Stomach (tissue), 19 donors: ENCODE measurements at places on chromosomes 5 and 9. TPM values are rescaled to one million over a fixed set of nuclear protein-coding genes. Genes with fewer than 3 reads are reported as not detected.

Gene REEP5
- 45.0 TPM for polyA plus RNA-seq

Gene FOXD4L5
- polyA plus RNA-seq = not detected

Gene IRX4
- 14.8 TPM for polyA plus RNA-seq

Gene PLCXD3
- 2.3 TPM for polyA plus RNA-seq

Gene CORO2A
- 2.8 TPM for polyA plus RNA-seq

Gene LCN1
- not detected for polyA plus RNA-seq

Gene QRFP
- polyA plus RNA-seq = not detected

DNA sequence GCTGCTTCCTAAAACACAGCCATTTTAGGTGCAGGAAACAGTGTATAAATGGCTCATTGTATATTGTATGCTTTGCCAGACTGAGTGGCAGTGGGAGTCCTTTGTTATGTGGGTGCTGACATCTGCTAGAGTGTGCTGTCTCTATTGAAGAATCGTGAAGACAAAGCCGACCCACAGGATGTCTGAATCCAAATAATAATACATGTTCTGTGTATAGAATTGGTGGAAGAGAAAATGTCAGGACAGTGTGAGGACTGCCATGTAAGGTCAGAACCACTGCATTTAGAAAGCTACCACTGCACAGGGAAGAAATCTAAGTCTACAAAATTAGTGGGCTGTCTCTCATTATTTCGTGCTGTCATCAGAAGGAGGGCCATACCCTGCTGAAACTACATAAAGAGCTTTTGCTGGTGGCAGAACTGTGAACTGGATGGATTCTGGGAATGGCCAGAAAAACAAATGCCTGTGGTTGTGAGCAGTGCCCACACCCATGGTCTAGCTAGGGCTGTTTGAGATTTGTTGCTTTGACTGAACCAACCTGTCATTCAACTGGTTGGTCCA lies 2.5 kb downstream of the IL7R start:
- peak; percentile 8 for DNase-seq

GRCh38 chr5:28473531-28474107 lies 1435.2 kb upstream of the CDH9 start:
- DNase-seq = peak; percentile 11

DNA sequence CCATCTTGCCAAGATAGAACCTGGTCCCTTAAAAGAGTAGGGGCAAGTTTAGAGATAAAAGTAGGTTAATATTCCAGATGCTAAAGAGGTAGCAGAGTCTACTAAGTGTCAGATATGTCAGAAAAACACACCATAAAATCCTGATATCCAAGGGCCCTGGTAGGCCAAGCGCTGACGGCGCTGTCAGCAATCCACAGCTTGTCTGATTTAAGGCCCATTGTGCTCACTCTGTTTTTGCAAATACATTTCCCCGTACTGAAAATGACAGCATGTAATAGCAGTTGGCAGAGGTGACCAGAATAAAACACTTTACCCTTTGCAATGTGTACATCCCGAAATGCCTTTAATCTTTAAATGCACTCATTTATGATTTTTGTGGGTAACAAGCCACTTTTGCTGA lies 9.9 kb upstream of the NUDT12 start:
- DNase-seq = no peak

GRCh38 chr9:109953813-109954497 lies 174.0 kb downstream of the PALM2AKAP2 start:
- DNase-seq = no peak

- no peak for DNase-seq
Observed at GRCh38 chr9:133370685-133371084, 5.2 kb downstream of the SURF4 start.

GRCh38 chr5:77031891-77032290 lies 1.7 kb downstream of the AGGF1 start:
- DNase-seq = no peak

DNA sequence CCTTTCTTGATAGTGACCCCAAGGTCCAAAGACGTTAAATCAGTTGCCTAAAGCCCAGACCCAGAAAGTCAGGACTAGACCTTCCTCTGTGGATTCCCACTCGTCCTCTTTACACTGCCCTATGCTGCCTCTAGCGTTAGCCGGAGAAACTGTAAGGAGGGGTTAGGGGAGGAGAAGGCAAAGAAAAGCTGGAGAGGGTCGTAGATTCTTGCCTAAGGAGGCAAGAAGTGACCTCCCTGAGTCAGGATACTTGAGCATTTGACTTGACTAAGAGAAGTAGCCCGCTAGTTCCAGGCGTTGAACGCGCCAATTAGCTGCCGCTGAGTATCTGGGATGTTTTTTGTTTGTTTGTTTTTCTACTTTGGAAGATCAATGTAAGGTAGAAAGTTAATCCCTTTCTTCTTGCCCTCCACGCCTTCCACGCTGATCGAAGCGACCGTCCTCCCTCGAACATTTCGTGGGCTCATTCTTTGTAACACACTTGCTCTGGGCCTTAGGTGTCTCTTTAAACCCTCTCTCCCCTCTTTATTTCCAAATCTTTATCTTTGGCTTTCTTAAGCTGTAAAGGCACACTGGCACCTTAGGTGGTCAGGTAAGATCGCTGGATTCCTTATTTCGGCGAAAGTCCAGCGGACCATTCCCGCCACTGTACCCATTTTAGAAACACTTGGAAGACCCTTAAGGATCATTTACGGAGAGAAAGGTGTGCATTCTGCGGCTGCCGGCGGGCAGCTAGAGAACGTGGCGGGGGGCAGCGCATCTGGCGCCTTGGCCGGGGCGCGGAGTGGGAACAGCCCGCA lies 5.1 kb upstream of the RGMB start:
- DNase-seq = peak; percentile 86

DNA sequence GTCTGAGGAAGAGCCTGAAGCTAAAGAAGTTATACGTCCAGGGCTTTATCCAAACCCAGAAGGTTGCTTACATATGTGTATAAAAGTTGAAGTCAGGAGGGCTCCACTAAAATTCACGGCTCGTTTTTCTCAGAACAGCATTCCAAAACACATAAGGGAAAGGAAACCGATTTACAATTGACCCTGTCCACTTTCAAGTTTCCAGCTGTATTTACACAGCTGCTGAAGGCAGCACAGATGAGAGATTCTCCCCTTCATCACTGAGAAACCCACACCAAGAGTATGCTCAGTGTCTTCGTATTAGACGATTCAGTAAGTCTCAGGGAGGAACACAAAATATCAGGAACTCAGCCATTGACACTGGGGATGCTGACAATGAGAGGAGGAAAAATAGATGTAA lies 5.9 kb upstream of the NREP start:
- no peak for DNase-seq

DNA sequence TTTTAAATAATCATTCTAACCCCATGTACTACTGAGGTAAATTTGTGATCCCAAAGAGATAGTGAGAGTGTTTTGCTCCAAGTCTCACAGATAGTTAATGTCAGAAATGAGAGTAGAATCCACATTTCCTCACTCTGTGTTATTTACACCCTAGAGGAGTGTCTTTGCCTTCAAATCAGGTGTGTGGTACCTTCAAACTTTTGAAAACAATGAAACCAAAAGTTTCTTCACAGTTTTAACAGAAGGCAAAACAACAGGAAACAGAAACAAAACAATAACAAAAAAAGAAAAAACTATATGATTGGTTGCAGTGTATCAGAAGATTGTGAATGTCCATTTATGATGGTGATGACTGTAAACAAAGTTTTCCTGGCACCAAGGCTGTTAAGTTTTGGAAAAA lies 85.9 kb downstream of the ERBIN start:
- no peak for DNase-seq

DNA sequence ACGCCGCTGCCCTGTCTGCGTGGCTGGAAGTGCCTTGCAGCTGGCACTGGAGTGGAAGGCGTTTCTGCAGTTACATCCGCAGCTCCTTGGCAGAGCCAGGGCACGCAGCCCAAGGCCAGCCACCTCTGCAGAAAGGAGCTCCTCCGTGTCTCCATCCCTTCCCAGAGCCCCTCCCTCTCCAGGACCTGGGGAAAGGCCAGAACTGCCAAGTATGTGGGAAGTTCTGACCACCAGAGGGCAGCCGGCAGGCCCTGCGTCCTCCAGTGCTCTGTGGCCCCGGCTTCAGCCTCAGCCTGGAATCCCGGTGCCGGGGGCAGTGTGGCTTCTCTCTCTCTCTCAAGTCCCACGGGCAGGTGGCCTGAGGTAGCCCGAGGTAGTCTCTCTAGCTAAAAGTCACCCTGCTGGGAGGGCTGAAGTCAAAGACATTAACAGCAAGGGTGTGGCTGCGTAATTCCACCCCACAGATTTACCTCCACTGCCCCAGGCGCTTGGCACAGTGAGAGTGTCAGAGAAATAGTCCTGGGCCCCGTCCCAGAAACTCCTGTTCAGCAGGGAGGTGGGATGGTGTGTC lies 101.7 kb upstream of the FCN2 start:
- DNase-seq = peak; percentile 48

DNA sequence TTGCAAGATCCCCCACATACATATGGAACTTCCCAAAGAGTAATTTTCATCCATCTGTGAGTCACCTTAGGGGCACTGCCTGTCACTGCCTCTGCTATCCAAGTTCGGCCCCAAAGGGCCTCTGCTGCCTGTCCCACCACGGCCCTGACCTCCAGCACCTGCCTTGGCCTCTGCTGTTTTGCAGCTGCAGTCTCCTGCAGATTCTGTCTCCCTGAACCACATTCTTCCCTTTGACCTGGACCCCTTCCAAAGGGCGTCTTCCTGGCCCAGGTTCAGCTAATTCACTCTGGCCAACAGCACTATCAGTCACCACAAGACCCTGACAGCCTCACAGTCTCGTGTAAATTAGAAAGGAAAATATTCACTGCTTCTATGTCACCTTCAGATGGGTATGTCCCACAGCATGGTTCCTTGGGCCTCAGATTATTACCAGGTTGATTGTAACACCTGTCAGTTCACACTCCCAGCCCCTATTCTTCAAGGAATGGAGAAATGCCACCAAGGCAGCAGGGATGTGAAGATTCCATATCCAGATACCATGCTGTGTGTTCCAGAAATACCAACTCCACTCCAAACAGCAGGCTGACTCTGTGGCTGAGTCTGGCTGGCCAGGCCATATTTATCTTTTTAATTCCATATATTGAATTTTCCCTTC lies 479.3 kb downstream of the ARHGEF28 start:
- peak; percentile 62 for DNase-seq

DNA sequence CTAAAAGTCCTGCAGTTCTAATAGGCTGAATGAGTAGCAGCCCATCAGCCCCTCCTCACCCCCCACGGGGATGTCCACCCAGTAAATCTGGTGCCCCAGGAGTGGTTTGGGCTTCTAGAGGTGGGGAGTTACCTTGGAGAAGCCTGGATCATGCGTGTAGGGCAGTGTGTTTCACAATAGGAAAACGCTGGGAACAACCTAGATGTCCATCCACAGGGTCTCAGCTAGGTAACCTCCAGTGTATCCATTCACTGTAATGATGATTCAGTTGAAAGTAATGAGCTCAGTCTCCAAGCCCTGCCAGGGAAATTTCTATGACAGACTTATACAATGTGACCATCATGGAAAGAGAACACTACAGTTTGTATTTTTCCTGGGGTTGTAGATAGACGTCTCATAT lies 51.8 kb downstream of the NDST1 start:
- DNase-seq = no peak

- DNase-seq = no peak
Observed at GRCh38 chr9:110545705-110546104, 33.8 kb downstream of the SVEP1 start.

GRCh38 chr5:60843936-60844905 lies at the start of gene ELOVL7:
ELOVL7 (minus strand) TSS chr5:60844269; CDS start chr5:60787397, 56,872 bp downstream.
- DNase-seq = peak; percentile 79

GRCh38 chr9:78669591-78669990 lies 372.7 kb downstream of the PSAT1 start:
- no peak for DNase-seq

DNA sequence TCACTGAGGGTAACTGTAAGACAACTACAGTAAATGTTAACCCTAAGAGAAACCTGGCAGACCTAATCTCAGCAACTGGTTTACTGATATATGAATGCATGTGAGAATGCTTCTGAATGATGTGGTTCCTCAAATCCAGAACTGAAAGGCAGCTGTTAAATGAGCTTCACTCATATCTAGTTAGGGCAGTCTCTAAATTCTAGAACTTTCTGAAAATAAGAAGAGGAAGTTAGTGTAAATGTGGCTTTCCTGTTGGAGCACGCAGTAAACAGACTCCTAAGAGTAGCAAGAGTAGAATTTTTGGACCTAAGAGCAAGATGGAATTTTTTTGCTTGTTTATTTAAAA lies 117.9 kb upstream of the KCNN2 start:
- DNase-seq = no peak

- DNase-seq = no peak
Observed at GRCh38 chr5:170154744-170155143, 49.0 kb downstream of the FOXI1 start.

- peak; percentile 33 for DNase-seq
Observed at GRCh38 chr5:135373736-135374515, 25.1 kb downstream of the MACROH2A1 start.

GRCh38 chr9:121767171-121767769 lies 115.8 kb downstream of the DAB2IP start:
- DNase-seq = no peak

DNA sequence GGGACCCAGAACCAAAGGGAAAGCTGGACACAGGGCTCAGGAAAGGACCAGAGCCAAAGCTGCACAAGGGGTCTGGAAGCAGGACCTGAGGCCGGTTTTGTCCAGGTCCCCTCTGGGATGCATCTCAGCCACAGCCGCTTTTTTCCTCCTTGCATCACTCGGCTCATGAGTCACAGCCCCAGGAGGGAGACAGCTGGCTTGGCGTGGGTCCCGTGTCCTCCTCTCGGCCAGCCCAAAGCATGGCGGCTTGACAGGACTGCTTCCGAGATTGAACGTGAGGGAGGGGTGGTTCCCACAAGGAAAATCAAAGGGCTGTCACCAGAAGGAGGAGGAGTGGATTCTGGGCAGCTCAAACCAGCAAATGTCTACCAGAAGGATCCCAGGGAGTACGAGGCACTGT lies 56.7 kb upstream of the CPLX2 start:
- peak; percentile 40 for DNase-seq

DNA sequence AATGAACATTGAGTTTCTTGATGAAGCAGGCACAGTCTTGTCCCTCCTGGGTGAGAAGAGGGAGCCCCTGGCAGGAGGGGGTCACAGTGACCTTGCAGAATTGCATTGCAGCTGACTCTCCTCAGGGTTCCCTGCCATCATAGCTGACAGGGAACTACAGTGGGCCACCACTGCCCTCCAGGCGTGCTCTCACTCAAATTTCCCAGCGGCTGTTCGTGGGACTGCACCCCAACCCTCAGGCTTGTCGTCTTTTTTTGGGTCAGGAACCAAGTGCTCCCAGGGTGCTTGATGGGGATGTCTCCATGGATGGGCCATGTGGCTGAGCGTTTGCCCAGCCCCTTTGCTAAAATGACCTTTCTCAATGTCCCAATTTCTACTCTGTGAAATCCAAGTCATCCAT lies 215.8 kb downstream of the MELK start:
- DNase-seq = no peak

DNA sequence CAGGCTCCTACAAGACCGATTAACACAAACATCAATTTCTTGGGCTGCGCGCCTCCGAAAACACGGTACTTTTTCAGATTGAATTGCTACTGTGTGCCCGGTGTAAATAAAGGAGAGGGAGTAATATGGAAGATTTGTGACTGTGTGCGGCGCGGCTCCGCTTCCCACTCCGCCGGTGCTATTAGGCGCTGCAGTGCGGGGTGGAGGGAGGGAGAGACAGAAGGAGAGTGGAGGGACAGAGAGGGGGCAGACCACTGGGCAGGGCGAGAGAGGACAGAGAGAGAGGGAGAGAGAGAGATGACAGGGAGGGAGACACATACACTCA lies 24.7 kb upstream of the RNU6ATAC start:
- DNase-seq = peak; percentile 53
